Naive B cell (primary cell): ENCODE measurements at places on chromosomes 12 and 14.
A peak's percentile ranks its signal among the peaks of the same experiment; 100 is the strongest.

DNA sequence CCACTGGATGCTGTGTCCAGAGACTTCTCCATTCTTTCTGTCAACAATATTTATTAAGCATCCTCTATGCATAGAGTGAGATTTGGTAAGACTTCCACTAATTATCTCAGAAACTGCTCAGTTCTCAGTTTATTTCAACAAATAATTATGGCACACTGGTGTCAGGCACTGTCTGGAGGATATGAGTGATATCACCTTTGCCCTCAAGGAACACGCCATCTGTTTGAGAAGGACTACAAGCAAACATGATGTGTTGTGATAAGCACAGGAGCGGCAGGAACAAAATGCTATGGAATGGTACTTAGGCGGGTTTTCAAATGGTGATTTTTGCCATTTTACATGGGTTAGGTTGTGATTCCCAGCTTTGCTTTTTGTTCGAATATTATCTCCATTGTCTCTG lies 229.2 kb downstream of the DPF3 start:
- peaks cover 6% of the 10 kb centered on the region for H3K36me3 ChIP-seq
- DNase-seq, result no peak
- H3K4me1 ChIP-seq, result peaks cover 32% of the 10 kb centered on the region
- H3K27me3 ChIP-seq, result no peaks in the 10 kb centered on the region
- H3K27ac ChIP-seq, result no peak overlapping the region
- H3K4me3 ChIP-seq, result no peak overlapping the region

- peaks cover 23% of the 10 kb centered on the region for H3K4me1 ChIP-seq
- no peaks in the 10 kb centered on the region for H3K27me3 ChIP-seq
These were observed 15.7 kb downstream of the OR10P1 start for GRCh38 chr12:55652352-55652751.

DNA sequence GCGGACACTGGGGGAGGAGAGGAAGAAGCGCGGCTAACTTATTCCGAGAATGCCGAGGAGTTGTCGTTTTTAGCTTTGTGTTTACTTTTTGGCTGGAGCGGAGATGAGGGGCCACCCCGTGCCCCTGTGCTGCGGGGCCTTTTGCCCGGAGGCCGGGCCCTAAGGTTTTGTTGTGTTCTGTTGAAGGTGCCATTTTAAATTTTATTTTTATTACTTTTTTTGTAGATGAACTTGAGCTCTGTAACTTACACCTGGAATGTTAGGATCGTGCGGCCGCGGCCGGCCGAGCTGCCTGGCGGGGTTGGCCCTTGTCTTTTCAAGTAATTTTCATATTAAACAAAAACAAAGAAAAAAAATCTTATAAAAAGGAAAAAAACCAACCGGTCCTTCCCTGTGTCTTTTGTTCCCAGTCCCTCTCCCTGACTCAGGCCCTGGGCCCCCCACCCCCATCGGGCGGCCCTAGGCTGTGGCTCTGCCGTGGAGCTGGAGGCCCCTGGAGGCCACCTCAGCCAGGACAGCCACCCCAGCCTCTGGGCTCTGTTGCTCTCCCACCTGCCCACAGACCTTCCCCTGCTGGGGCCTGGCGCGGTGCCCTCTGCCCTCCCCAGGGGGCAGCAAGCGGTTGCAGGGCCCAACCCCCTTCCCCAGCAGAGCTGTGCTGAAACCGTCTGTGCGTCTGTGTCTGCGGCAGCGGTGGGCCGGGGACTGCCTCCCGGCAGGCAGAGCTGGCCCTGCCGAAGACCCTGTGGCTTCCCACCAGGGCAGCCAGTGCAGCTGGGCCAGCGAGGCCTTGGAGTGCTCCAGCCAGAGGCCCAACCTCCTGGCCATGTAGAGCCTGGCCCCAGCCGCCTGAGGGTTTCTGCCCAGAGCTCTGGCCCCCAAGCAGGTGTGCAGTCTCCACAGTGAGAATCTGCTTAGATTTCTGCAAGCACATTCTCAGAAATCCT lies 4.0 kb upstream of the CRIP2 start:
- H3K36me3 ChIP-seq, result no peaks in the 10 kb centered on the region
- H3K4me3 ChIP-seq, result no peak overlapping the region
- peaks cover 4% of the 10 kb centered on the region for H3K4me1 ChIP-seq
- peak overlapping the region; percentile 36 for H3K27ac ChIP-seq
- DNase-seq, result no peak

DNA sequence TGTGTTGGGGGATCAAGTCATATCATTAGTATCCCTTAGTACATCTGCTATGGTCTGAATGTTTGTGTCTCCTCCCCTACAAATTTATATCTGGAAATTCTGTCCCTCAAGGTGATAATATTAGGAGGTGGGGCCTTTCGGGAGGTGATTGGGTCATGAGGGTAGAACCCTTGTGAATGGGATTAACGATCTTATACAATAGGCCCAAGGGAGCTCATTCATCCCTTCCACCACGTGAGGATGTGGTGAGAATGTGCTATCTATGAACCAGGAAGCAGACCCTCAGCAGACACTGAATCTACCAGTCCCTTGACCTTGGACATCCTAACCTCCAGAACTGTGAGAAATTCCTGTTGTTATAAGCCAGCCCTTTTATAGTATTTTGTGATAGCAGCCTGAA lies 110.7 kb downstream of the PTCSC3 start:
- H3K4me3 ChIP-seq, result no peak overlapping the region
- H3K4me1 ChIP-seq, result no peaks in the 10 kb centered on the region
- H3K27ac ChIP-seq, result no peak overlapping the region

DNA sequence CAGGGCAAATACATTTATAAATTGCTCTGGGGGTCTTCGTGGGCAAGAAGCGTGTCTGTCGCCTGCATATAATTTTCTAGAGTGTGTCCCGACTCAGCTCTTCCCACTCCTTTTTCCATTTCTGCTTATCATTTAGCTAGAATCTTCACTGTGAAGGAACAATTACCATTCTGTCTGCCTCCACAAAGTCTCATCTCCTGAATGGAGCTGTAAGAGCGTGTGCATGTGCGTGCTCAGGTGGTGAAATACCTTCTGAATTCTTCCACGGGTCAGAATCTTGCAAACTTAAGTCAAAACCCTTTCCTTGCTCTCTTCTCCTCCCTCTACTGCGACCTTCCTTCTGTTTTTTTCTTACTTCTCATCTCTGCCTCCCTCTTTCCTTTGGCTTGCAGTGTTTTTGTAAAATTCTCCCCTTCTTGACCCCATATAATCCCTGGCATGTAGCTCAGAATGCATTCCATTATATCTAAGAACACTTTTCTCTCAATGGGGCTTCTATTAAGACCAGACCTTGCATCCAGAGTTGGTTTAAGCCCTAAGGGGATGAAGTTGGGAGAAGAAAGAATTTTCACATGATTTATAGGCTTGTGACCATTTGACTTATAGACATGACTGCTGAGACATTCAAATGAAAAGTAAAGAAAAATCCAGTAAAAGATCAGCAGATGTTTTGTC lies 25.0 kb upstream of the GSG1 start:
- no peaks in the 10 kb centered on the region for H3K36me3 ChIP-seq
- DNase-seq, result no peak
- H3K4me1 ChIP-seq, result no peaks in the 10 kb centered on the region
- H3K4me3 ChIP-seq, result no peak overlapping the region
- H3K27ac ChIP-seq, result no peak overlapping the region
- H3K27me3 ChIP-seq, result peaks cover 4% of the 10 kb centered on the region
